ENCODE measurements at places on chromosomes 2 and 18. TPM values are rescaled to one million over a fixed set of nuclear protein-coding genes. Genes with fewer than 3 reads are reported as not detected.

DNA sequence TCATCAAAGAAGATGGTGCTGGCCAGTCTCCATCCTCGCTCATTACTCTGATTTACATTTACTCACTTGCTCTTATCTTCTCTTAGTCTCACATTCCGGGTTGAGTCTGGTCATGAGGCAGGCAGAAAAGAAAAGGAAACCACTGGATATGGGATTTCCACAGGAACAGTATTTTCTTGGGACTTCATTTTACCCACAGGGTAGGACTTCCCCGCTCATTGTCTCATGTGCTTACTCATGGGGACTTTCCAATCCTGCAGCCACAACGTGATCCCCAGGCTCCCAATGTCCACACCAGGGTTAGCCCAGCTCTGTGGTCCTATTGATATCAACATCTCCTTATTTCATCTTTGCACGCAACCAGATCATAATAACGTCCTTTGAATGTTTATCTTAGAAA, 373.8 kb downstream of the TMEM182 start:
- no peak for DNase-seq

GRCh38 chr18:79574938-79575525, 104.6 kb upstream of the CTDP1 start:
- no peak for DNase-seq

DNA sequence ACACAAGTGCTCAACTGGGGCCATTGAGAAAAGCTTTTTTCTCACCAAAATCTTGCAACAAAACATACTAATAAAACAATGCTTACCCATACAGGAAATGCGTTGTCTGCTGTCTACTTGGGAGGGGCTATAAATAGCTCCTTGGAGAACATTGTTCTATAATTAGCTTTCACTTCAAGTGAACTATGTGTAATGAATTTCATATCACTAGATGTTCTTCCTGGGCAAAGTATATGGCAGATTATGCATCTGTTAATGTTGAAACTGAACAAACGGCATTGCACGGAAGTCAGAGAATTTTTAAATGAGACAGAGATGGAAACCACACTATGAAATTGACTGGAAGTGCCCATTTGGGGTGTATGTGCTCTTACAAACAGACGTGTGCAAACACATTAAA, 6.4 kb upstream of the NPAS2 start:
- DNase-seq, result no peak

- DNase-seq, result no peak
Measured at GRCh38 chr2:168515502-168515901, 59.4 kb downstream of the CERS6 start.

- DNase-seq, result no peak
Measured at GRCh38 chr2:47014564-47015051, 99.0 kb upstream of the MCFD2 start.

DNA sequence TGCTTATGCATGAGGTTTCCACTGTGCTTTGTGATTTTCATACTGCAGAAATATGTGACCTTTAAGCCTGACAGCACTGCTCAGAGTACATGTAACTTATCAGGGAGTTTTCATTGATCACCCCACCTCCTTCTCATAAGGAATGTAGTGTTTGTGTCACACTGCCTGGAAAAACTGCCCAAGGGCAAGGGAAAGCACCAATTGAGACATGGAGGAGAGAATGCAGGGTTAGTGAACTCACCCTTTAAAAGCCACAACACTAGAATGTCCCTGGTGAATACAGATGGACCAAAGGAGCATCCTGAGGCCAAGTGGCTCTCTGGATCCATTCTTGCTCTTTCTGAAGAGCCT, 147.2 kb upstream of the SPATS2L start:
- no peak for DNase-seq

GRCh38 chr2:25707927-25708590, 34.7 kb upstream of the DTNB start:
- DNase-seq, result no peak

DNA sequence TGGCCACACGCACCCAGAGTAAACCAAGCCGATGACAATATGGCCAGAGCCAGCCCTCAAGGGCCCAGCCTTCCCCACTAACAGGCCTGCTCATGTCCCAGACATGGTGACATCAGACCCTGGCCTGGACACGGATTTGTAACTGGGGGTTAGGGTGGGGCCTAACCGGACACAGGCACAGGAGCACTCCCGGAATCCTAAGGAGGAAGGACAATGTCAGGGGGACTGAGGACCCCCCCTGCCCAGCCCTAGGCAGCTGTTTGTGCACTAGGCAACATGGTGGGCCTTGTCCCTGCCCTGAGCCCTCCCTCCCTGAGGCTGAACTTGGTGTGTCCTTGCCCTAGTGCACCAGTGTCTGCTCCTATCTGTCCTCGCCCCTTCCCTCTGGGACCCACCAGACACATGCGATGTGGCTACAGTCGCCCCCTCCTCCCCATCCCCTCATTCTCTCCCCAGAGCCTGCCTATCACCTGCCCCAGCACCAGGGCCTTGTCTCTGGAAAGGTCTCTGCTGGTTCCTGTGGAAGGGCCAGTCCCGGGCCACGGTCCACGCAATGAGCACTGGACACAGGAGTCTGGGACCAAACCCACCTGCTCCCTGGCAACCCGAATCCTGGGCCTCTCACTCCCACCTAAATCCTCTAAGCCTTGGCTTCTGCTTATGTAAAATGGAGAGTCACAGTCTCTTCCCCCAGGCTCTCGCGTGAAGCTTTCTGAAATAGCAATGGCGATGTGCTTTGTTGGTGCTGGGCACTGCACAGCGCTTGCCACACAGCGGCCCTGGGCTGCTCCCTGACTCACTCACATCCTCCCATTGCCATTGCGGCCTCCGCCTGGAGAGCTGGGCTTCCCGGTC, 76.5 kb upstream of the RAB6C start:
- no peak for DNase-seq

GRCh38 chr18:58353581-58353980, 275.3 kb downstream of the ALPK2 start:
- no peak for DNase-seq

- DNase-seq, result no peak
Measured at GRCh38 chr2:74253971-74254310, 55.5 kb downstream of the MTHFD2 start.

REEP1 gene
- not detected for polyA plus RNA-seq

GRB14 gene
- polyA plus RNA-seq, result not detected

KLHL29 gene
- 0.21 TPM for polyA plus RNA-seq

AQP12A gene
- polyA plus RNA-seq, result not detected

GALNT14 gene
- polyA plus RNA-seq, result not detected
